Right atrium auricular region (tissue), 2 donors: ENCODE measurements at places on chromosomes 4 and X. TPM values are rescaled to one million over a fixed set of nuclear protein-coding genes. Genes with fewer than 3 reads are reported as not detected.

The NHSL2 gene
- total RNA-seq: 5.5 TPM

The JADE3 gene
- 3.9 TPM for total RNA-seq

The RAI2 gene
- total RNA-seq: 13.9 TPM

The RTL9 gene
- total RNA-seq: 0.41 TPM

The PPP4R3C gene
- not detected for total RNA-seq

The IDUA gene
- 10.2 TPM for total RNA-seq

The NDST4 gene
- not detected for total RNA-seq

The TSPAN5 gene
- total RNA-seq: 5.7 TPM

The ARHGAP24 gene
- 34.0 TPM for total RNA-seq

The CLGN gene
- total RNA-seq: 92.6 TPM

The SCLT1 gene
- 6.9 TPM for total RNA-seq

The SHOX gene
- total RNA-seq: not detected

The QDPR gene
- 5.8 TPM for total RNA-seq

The PTCHD1 gene
- total RNA-seq: 0.07 TPM

The SH2D1A gene
- total RNA-seq: 1.7 TPM

The UPF3B gene
- total RNA-seq: 1.1 TPM

The HMX1 gene
- not detected for total RNA-seq

The C4orf51 gene
- total RNA-seq: not detected

The SLC7A11 gene
- total RNA-seq: 5.0 TPM

The PPEF1 gene
- total RNA-seq: 0.78 TPM
